Activated naive CD4-positive, alpha-beta T cell treated with anti-CD3 and anti-CD28 coated beads for 36 hours (primary cell): ENCODE measurements at places on chromosomes 3 and 15. TPM values are rescaled to one million over a fixed set of nuclear protein-coding genes. Genes with fewer than 3 reads are reported as not detected.

The DGKG gene
- total RNA-seq: 0.98 TPM

The CD80 gene
- total RNA-seq: 0.40 TPM

The GATA2 gene
- total RNA-seq: not detected

The OTOL1 gene
- total RNA-seq: not detected

The COX17 gene
- 104 TPM for total RNA-seq

The DLEC1 gene
- total RNA-seq: 0.19 TPM

The RAB8B gene
- total RNA-seq: 93.1 TPM

The DLL4 gene
- not detected for total RNA-seq

DNA sequence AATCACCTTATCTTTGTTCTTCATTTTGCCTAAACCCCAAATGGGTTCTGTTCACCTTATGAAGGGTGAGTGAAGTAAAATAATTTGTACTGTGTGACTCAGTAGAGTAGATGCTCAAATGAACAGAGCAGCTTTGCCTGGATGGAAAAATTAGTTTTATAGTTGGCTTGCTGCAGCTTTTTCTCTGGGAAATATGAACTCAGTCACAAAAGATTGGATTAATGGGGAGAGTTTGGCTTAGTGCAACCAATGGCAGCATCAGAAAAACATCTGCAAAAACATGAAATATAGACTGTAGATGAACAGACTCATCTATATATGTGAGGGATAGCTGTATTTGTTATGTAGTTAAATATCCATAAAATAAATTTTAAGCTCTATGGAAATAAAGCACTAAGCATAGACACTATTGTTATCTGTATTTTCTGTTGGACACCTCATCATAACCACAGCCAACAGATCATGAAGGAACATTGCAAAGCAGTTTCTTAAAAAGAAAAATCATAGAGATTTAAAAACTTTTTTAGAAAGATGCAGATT lies 181.3 kb downstream of the ECT2 start:
- DNase-seq: no peak

GRCh38 chr15:36988947-36989346 lies 111.4 kb downstream of the MEIS2 start:
- no peak for DNase-seq

- no peak for DNase-seq
Measured at GRCh38 chr3:139738697-139739096, 60.9 kb upstream of the NMNAT3 start.

DNA sequence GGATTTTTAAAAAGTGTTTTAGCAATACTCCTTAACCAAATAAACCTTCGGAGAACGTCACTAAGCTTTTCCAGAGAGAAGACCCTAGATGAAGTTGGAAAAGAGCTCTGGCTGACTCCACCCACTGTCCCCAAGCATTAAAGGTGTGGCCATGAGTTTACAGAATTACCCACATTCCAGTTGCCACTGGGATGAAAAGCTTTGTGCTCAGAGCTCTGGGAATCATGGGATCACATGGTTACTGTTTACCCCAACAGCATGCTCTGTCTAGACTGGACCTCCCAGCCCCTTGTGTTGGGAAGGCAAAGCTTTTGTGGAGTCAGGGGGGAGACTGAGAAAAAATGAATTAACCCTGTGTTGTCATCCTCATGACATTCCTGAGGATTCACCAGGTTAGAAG lies 55.3 kb downstream of the CCK start:
- no peak for DNase-seq

- no peak for DNase-seq
Measured at GRCh38 chr3:42491881-42492507, 10.4 kb upstream of the VIPR1 start.

GRCh38 chr3:88149101-88149508 lies 654 bp upstream of the C3orf38 start:
- DNase-seq: no peak

DNA sequence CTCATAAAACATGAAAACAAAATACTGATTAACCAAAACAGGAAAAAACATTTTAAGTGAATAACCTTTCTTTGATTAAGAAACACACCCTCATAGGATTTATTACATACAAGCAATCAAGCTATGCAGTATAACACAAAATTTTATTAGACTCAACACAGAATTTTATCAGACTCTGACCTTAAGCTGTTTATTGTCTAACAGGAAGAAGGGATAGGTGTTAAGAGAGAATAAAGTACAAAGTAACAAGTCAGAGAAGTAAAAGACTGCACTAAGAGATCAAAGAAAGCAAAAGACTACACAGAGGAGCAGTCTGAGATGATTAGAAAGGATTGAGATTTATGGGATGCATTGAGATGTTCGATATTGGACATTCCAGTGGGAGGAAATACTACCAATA lies 37.6 kb downstream of the ICE2 start:
- DNase-seq: no peak

DNA sequence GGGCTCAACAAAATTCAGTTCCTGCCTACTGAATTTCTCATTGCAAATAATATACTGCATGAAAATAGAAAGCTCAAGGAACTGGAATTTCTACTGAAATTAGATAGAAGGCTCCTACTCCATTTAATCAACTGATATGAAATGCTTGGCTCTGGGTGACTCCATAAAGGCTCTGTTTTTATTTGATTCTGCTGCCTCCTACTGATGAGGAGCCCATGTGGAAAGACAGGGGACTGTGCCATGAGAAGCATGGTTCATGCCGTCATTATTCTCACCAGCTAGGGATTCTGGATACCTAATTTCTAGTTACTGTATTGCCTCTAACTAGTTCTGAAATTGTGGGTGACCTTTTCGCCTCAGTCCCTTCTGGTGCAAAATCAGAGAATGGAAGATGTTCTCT lies 366.2 kb upstream of the DPH6 start:
- DNase-seq: no peak

- peak; percentile 83 for DNase-seq
Measured at GRCh38 chr15:74384881-74385643, 17.6 kb upstream of the CYP11A1 start.

GRCh38 chr3:46433841-46434240 lies 26.8 kb downstream of the CCRL2 start:
- DNase-seq: no peak

DNA sequence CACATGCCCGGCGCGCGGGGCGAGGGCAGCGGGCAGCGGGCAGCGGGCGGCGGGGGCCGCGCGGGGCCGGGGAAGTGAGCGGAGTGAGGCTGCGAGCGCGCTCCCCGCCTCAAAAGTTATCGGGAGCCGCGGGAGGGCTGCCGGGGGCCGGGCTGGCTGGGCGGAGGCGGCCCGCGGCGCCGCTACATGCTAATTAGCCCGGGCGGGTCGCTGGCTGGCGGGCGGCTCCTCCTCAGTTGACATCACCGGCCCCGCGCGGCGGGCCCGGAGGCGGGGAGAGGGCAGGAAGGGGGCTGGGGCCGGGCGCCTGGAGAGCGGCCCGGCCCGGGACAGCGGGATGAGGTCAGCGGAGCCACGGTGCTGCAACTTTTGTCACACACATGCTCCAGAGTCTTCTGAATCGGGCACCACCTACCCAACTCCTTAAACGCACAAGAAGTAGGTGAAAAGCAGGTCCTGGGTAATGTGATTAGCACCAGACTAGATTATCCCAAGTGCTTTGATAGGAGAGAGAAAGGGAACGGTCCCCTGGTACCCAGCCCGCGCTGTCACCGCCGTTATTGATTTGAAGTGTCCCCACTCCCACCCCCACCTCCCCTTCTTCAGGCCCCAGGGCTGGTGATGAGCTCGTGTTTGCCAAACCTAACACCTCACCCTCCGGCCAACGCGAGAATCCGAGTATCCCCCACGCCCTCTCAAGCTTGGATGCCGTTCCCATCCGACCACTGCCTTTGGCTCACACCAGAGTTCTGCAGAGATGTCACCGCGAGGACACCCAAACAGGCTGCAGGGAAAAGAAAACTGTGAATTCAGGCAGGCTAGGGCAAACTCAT lies at the start of gene HEG1:
HEG1 (minus strand) TSS at position 85 of the 833 bp plus-strand sequence. CDS start 107 bp downstream, outside the sequence.
- peak; percentile 78 for DNase-seq

DNA sequence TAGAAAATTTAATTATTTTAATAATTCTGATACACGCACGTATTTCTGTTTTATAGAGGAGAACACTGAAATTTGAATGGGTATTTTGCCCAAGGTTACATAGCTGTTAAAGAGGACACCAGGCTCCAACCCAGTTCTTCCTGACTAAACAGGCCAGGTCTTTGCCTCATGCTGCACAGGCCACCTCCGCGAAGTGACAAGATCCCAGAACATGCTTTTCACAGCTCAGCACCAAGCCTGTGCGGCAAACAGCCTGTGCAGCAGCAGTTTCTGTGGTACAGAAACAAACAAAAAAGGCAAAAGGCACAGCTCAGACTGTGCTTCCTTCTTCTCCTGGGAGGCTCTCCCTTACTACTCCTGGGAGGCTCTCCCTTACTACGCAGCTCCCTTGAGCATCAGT lies 6.5 kb downstream of the FOXL2 start:
- no peak for DNase-seq
